ENCODE measurements at places on chromosomes 1 and 21.

DNA sequence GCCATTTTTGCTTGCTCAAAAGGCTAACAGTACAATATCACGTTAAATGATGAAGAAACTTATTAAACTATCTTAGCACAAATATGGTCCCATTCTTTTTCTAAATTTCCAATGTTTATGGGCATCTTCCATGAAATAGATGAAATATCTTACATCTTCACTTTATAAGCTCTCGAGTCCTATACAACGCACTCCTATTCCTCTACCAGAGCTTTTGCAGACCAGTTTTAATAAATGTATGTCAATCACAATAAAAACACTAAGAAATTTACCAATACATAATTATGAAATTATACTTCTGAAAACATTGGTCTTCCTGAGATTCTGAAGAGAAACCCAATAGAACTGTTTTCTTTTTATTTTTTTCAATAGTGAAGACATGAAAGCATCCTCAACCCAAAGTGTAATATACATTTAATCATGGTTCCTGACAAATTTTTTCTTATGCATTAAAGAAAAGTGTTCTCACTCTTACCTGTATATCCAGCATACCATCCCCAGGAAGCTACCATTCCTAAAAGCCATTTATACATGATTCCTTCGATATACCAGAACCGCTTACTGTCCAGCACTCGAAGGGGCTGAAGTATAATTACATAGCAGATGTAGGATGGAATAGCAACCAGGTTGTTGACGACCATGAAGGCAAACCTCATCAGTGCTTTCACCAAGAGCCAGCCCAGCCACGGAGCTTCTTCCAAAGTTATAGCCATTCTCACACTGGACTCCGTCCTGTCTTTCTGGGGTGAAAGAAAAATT is 1.8 kb downstream of the LPGAT1 start:
- no peak for DNase-seq

DNA sequence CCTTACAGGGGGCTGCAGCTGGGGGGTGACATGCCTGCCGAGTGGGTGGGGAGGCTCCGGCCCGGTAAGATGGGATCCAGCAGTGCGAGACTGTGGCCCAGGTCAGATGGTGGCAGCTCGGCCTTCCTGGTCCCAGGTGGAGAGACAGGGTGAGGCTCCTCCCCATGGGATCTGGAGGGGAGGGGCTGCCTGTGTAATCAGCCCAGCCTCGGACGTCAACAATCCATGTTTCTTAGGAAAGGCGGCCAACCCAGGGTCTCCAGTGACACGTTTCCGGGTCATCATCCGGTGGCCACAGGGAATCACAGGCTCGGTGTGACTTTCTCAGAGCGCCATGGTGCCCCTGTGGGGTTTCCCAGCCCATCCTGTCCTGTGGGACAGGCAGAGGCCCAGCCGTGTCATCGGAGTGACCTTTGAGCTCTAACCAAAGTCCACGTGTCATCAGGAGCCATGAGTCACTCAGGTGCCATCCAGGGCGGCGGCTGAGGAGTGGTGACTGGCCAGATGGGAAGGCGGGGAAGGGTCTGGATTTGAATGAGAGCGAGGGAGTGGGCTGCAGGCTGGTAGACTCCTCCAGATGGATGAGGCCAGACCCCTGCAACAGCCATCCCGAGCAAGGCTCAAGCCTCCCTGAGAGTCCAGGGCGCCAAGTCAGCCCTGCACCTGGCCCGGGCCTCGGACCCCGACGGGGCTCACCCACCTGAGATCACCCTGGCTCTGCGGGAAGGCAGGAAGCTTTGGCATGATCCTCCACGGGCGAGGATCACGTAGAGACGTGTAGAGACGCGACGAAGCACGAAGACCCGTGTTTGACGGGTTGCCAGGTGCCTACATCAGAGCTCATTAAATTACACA is 6.6 kb upstream of the HES4 start:
- DNase-seq, result no peak

DNA sequence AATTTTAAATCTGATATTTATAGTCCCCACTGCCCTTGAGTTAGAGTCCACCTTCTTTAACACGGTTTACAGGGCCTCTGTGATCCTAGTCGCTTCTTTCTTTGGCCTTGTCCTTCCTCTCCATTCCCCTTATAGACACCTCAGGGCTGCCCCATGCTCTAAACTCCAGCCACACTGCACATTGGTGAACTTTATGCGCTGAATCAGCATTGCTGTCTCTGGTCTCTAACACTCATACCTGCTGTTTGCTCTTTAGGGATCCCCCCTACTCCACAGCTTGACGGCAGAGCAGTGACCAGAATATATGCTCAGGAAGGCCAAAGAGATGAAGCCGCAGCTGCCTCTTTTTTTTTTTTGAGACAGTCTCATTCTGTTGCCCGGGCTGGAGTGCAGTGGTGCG is 30.2 kb downstream of the PLEKHO1 start:
- DNase-seq, result no peak

DNA sequence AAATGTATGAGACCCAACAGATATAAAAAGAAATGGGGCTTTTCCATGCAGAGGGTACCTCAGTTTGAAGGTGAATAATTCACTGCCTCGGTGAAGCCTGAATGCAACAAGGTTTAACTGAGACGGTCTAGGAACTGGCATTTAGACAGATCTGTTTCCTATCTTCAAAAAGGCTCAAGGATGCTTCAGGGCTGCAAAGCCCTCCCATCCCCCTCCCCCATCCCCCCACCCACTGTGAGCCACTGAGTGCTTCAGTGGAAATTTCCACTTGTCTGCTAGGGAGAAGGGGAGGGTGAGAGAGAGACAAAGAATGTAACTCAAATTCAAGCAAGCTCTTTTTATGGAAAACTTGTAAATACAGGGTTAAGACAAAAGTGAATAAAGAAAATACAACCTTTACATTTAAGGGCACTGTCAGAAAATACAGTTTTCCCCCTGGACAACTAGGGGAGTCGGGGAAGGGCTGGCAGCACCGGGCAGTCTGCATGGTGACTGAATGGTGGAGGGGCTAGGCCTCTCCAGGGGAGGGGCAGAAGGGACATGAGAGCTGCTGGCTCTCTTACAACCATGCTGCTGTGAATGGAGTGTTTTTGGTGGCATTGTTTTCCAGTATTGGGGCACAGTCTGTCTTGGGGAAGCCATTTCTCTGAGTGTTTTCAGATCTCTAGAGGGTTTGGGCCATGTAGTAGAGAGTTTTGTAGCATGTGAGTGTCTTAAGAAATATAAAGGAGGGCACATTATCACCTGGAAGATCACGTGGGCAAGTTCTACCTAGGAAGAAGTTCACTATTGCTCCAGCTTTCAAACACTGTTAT is 56.7 kb downstream of the MRPS6 start:
- no peak for DNase-seq

- DNase-seq, result no peak
Observed at GRCh38 chr1:8473121-8473875, 155.4 kb downstream of the SLC45A1 start.
